Right ventricle myocardium superior (tissue), 1 donor: ENCODE measurements at places on chromosomes 13 and 19.

DNA sequence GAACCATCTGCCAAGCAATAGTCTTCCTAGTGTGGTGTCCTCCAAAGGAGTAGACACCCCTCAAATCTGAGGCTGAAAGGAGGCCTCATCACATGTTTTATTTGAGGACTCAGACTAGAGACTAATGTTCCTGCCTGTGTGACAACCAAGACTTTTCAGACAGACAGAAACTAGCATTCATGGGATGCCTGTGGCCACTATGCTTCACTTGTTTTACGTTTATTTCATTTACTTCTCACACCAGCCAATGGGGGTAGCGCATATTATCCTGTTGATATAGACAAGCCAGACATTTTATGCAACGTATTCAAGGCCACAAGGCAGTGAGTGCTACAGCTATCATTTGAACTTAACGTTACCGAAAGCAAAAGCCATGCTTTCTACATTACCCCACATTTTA, 391.7 kb upstream of the HTR2A start:
- no peak for DNase-seq

- DNase-seq: no peak
Observed at GRCh38 chr13:98599502-98600328, 22.8 kb upstream of the STK24 start.

DNA sequence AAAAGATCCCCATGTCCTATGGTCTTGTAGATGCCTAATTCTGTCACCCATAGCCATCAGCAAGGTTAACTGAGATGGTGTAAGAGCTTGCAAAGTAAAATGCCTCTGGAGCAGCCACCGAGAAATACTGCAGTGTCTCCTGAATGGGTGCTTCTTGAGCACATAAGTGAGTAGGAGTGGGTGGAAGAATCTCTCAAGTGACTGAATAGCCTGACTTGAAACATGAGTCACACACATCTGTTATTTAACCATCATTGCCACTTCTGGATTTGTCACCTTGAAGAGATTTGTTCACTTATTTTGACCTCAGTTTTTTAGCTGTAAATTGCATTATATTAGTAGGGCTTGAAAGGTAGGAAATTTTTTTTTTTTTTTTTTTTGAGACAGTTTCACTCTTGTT, 2.3 kb downstream of the ZNF714 start:
- DNase-seq: no peak

- DNase-seq: no peak
Observed at GRCh38 chr19:51034704-51035103, at the start of gene KLK12. Gene KLK12 (minus strand): TSS chr19:51035002. CDS start chr19:51034621, 381 bp downstream.

GRCh38 chr13:96636001-96636709, 358.1 kb downstream of the OXGR1 start:
- no peak for DNase-seq

DNA sequence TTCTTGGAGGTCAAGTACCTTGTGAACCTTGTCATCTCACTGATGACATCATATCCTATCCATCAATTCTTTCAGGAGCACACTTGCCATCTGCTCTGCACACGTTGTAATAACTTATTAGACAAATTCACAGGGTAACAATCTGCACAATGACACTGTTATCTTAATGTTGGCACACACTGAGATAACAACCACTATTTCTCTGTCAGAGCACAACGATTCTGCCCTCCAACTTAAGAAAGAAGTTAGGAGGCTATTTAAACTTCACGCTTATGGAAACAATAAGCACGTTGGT, 351.3 kb downstream of the DACH1 start:
- DNase-seq: no peak

GRCh38 chr19:58536852-58537798, 6.7 kb upstream of the TRIM28 start:
- no peak for DNase-seq

DNA sequence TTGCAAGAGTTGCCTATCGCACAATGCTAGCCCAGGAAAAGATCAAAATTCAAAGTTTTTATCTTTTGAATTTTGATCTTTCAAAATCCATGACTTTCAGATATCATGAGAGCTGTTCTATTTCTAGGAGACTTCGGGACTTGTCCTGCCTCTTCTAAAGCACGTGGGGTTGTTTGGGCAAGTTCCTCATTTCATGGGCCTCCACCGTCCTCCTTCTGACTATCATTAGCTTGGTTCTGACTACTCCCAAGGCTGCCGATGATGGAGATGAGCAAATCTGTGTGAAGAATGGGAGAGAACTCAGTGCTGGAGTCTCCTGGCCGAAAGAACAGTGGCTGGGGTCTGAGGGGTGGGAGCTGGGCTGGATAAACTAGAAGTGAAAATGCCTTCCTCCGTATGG, 86.5 kb downstream of the COL4A1 start:
- no peak for DNase-seq

- DNase-seq: no peak
Observed at GRCh38 chr13:44921931-44922758, 67.1 kb downstream of the NUFIP1 start.

DNA sequence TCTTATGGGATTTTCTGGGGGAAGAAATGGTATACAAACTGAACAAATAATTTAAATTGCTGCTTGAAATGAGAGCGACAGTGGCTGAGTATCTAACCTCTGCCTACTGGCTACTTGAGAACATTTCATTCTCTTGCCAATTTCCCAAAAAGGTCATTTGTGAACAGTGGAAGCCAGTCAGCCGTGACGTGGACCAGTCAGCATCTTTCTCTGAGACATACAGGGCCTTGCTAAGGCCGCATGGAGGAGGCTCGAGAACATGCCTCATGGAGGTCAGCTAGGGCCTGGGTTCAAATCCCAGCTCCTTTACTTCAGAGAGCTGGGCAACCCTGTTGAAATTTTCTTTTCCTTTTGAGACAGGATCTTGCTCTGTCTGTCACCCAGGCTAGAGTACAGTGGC, 20.3 kb downstream of the ZC3H4 start:
- DNase-seq: no peak

GRCh38 chr13:44652962-44653660, 77.0 kb upstream of the TSC22D1 start:
- no peak for DNase-seq

DNA sequence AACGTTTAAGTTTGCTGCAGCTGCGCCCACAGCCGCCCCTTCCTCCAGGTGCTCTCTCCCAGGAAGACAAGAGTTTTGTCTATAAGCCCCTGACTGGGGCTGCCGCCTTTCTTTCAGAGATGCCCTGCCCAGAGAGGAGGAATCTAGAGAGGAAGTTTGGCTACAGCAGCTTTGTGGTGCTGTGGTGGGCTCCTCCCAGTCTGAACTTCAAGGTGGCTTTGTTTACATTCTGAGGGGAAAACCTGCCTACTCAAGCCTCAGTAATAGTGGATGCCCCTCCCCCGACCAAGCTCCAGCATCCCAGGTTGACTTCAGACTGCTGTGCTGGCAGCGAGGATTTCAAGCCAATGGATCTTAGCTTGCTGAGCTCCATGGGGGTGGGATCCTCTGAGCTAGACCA, 6.4 kb upstream of the ERICH6B start:
- no peak for DNase-seq

DNA sequence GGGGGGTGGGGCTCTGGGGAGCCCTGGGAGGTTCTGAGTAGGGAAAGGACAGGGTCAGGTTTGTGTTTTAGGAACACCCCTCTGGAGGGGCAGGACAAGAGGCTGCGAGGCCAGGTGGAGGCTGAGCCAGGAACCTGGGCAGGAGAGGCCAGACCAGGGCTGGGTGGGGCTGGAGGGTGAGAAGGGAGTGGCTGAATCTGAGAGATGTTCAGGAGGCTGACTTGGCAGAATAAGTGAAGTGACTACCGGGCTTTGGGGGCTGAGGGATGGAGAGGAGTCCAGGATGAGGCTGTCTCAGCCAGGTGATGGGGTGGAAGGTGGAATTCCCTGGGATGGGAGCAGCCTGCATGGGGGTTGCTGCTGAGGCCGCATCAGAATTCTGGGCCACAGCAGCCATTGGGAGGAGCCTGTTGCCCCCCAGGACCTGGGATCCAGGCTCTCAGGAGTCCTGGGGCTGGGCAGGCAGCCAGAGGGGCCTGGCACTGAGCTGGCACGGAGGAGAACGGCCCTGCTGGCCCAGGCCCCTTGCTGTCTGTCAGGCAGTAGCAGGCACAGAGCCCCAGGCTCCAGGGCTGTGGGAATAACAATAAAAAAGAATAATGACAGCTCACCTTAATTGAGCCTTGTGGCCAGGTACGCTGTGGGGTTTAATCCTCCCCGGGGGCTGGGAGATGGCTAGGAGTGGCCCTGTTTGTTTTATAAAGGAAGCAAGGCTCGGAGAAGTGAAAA, 3.3 kb downstream of the PPP5C start:
- no peak for DNase-seq

DNA sequence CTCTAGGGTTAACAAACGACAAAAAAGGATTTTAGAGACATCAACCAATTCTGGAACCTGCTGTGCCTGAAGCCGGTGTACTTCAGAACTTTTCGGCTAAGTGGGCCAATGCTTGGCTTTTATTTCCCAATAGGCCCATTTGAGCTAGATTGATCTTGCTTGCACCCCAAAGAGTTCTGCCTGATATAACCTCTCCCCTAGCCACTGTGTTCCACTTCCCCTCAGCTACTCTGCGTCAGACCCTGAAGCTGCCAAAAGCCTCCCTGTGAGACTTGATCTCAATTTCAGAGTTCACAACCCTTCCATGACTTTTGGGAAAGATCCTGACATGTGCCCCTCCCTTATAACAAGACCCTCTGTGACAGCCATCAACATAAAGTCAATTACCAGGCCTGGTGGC, 5.6 kb upstream of the SIGLEC14 start:
- no peak for DNase-seq

DNA sequence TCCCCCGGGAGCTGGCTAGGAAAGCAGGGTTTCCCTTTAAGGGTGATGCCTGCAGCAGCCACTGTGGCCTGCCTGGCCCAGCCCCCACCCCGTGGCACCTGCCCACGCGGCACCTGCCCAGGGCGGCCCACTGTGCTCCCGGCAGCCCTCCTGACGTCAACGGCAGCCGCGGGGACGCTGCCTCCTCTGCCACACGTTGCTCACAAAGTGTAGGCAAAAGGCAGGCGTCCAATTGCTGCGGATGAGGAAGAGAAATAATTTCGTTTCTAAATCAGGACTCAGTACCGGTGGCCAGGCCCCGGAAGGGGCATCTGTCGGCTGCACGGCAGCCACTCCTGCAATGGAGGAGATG, 122.3 kb downstream of the URI1 start:
- DNase-seq: no peak

DNA sequence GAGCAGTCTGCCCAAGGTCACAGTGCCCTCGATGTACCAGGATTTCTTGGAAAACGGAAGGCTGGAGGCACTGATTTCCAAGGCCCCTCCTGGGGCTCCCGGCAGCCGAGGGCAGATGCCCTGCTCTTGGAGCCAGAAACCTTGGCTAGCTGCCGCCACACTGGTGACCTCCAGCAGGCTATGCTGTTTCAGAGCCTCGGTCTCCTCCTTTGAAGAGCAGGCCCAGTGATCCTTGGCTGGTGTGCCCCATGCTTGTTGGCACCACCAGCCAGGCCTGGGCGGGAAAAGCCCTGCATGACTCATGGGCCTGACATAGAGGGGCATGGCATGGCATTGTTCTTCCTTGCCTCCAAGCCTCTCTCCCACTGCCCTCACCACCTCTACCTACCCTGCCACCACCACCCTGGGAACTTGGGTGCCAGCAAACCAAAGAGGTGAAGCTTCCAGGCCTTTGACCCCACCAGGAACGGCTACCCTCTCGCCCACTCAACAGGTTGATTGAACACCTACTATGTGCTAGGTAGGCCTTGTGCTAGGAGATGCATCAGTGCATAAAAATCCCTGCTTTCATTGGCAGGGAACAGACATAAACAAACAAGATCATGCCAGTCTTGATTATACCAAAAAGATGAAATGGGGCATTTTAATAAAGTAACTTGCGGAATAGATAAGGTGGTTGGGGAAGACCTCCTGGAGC, 1.6 kb upstream of the CLEC11A start:
- DNase-seq: no peak

DNA sequence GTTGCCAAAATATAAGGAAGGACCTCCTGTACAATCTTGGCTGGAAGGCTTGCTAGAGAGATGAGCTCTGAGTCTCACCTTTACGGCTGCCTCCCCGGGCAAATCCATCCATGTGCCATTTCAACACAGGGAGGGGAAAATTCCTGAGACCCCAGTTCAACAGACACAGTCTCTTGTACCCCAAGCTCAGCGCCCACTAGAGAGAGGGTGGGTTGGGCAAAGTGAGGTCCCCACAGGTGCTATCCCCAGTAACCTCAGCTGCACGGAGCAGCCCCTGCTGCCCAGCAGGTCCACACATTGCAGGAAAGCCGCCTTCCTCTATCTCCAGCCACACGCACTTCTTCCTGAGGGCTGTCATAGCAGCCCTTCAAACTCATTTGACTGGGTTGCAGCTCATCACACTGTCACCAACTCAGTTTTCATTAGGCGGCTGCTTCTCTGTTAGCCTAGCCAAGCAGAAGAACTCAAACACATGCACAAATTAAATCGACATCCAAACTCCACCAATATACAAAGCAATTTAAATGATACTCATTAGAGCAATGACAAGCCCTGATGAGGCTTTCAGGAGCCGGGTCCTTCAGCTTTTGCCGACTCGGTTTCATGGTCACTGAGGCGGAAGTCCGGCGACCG, 80.4 kb downstream of the TSHZ3 start:
- no peak for DNase-seq

- no peak for DNase-seq
Observed at GRCh38 chr19:38425222-38425809, 703 bp downstream of the RASGRP4 start.

DNA sequence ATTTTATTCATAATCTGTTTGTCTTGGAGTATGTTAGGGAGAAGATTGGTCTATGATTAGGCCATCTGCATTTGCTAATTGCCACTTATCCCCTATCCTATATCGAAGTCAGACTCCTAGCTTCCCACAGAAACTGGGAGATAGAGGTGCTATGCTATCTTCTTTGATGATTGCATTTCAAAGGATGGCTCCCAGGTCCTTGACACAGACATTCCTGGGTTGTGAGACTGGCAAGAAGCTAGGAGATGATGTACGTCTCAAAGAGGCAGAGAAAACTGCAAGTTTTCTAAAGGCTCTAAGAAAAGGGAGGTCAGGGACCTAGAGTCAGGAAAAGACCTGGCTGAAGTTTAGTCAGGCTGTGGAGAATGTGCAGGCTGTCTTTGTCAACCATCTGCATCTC, 1251.9 kb downstream of the PCDH17 start:
- no peak for DNase-seq

GRCh38 chr19:32396046-32396652, 9.4 kb upstream of the DPY19L3 start:
- no peak for DNase-seq

DNA sequence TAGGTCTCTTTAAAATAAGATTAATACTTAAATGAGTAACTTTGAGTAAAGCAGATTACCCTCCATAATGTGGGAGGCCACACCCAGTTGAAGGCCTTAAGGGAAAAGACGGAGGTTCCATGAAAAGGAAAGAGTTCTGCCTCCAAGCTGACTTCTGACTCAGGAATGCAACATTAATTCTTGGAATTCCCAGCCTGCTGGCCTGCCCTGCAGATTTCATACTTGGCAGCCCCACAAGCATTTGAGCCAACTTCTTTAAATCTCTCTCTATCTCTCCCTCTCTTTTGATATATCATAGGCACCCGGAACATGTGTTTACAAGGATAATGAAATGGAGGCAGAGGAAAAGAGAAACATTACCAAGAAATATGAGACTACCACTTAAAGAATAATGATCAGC, 902.3 kb upstream of the MIR17HG start:
- DNase-seq: no peak

GRCh38 chr13:97627566-97627965, 193.6 kb downstream of the RAP2A start:
- DNase-seq: peak; percentile 70
